Activated CD8-positive, alpha-beta memory T cell treated with anti-CD3 and anti-CD28 coated beads for 24 hours (primary cell): ENCODE measurements at places on chromosomes 1 and 21.

DNA sequence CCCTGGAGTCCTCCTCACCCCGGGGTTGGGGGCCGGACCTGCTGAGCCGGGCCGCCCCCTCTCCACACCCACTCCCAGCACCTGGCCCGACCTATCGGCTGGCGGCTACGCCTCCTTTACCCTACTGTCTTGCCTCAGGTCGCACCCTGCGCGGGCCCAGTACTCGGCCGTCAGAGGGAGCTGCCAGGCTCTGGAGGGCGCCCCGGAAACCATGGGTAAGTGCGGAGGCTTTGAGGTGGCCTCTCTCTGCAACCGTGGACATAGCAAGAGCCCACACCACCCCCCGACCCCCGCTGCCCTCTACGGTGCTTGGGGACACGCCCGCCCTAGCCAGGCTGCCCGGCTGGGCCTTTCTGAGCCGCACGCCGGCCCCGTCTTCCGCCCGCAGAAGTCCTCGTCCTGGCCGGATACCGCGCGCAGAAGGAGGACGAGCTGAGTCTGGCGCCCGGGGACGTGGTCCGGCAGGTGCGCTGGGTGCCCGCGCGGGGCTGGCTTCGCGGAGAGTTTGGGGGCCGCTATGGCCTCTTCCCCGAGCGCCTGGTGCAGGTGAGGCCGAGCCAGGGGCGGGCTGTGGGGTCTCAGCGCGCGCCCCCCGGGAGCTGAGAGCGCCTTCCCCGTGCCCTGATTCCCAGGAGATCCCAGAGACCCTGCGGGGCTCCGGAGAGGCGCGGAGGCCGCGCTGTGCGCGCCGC is at the start of gene SH3D21:
Gene SH3D21, plus strand, starts transcription at position 159 of the 692 bp plus-strand sequence. Its CDS starts 53 bp downstream, at position 212.
- DNase-seq = peak; percentile 76

- DNase-seq = no peak
Observed at GRCh38 chr1:107138166-107138565, 2.7 kb upstream of the NTNG1 start.

DNA sequence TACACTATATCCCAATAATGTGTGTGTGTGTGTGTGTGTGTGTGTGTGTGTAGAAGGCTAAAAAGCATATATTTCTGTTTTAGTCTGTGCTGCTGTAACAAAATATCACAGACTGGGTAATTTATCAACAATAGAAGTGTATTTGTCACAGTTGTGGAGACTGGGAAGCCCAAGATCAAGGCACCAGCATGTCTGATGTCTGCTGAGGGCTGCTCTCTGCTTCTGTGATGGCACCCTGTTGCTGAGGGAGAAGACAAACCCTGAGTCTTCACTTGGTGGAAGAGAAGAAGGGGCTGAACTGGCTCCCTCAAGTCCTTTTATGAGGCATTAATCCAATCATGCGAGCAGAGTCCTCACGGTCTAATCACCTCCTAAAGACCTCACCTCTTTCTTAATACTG is 23.0 kb upstream of the RAB4A start:
- no peak for DNase-seq

DNA sequence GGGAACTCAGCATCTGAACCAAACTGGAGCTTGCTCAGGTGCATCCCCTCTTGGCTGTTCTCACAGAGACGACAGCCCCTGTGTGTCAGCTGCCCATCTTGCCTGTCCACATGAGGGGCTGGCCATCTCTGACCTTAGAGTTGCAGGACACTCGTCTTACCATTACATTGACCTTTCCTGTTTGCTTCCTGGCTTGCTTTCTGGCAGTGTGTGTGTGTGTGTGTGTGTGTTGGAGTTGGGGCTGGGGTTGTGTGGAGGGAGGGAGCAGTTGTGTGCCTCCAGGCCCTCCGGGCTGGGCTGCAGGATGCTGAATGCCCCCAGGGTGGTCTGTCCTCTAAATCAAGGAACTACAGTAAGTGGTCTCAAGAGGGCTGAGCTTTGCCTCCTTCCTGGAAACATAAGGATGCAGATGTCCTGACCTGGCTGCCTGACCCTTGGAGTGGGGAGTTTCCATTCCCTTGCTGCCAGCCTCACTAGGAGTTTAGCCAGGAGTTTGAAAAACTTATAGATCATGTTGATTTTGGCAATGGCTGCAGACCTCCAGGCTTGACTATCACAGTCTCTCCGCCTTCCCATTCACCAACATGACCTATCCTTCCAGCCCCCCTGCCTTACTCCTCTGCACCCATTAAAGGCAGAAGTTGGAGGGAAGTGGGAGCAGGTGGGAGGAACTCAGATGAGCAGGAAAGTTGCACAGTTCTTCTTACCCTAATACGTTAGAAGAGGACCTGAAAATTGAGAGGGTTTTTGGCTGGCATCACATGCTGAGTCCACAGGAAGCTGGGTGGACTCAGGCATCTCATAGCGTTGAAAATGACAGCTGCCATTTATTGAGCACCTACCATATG is 19.0 kb downstream of the RASSF5 start:
- no peak for DNase-seq

DNA sequence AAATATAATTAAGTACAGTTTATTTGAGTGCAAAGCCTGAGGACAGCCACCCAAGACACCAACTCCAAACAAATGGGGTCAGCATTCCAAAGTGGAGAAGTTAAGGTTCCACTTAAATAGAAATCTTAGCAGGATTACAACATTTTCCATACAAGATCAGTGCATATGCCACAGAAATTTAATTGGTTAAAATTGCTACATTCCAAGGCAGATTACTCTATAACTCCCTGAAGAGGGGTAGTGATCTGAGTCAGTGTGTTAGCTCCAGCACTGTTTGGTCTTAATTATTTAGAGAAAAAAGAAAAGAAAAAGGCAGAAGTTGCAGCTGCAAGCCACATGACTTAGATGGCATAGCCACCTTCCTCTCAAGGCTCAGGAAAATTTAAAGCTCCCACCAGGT is 297.5 kb downstream of the HHIPL2 start:
- no peak for DNase-seq

DNA sequence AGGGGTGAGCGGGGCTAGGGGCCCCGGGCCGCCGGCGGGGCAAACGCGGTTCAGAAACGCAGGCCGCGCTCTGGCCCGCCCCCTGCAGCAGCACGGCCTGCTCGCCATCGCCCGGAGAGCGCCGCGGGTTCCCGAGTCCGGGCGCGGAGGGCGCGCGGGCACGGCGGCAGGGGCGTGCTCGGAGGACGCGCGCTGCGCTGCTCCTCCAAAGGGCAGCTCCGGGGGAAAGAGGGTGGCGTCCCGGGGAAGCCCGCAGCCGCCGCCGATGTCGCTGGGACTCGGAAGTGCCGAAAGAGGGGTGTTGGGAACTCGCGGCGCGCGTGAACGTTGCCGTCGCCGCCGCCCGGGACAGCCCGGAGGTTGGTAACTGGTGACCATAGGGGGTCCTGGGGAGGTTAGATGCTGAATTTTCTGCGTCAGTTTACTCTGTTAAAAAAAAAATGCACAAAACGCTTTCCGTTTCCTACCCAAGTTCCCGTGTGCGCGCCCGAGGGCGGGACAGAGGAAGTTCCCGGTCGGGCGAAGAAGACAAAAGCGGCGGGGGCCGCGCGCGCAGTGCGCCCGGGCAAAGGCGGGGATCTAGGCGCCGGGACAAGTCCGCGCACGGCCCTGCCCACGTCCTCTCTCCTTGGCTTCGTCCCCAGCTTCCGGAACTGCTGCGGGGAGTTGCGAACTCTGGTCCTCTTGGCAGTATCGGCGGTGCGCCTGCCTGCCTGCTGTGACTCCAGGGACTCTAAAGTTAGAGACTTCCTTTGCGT is at the start of gene HHAT:
Gene HHAT, plus strand, starts transcription at position 157 of the 758 bp plus-strand sequence. CDS start 20,074 bp downstream, outside the sequence.
- DNase-seq = peak; percentile 86

DNA sequence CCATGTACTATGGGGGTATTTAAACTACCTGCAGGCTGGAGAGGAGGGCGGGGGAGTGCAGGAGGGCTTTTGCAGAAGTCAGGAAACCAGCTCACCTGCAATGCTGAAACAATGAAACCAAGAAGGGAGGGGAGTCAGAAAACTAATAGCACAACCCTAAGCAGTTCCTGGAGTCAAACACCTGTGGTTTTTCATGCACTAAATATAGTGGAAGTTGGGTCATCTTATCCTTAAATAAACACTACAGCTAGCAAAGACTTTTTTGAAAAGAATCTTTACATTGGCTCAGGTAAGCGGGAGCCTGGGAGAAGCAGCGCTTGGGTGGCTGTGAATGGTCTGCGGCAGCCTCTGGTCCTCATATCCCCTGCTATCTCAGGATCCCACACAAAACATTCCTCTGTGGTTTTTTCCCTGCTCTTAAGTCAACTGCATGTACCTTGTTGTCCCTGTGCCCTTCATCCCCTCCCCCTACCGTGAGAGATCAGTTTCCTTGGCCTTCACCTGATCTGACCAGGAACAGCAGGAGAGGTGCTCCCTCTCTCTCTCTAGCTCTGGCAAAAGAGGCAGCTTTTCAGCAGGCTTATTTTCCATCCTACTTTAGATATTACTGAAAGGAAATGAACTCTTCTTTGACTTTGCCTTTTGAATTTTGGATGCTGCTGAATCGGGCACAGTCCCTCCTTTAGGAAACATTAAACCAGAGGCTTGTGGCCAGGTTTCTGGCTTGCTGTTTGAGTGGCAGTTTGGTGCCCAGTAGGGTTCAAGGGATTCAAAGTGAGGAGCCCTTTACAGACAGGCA is 26.6 kb downstream of the TENT5C start:
- DNase-seq = peak; percentile 50

DNA sequence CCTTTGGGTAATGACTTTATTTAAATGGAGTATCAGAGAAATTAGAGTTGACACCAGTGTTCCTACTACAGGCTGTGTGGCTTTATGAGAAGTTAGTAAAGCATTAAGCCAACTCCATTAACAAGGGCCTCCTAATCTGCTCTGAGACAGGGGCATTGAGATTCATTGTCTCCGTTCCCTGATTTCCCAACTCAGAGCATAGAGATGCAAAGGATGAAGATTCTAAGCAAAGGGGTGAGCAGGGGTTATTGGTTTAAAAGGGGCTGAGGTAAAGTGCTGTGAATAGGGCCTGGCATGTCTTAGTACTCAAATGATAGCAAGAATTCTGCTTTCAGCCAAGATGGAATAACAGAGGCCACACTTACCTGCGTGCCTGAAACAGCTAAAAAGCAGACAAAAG is 428.4 kb downstream of the PTPRU start:
- DNase-seq = no peak

DNA sequence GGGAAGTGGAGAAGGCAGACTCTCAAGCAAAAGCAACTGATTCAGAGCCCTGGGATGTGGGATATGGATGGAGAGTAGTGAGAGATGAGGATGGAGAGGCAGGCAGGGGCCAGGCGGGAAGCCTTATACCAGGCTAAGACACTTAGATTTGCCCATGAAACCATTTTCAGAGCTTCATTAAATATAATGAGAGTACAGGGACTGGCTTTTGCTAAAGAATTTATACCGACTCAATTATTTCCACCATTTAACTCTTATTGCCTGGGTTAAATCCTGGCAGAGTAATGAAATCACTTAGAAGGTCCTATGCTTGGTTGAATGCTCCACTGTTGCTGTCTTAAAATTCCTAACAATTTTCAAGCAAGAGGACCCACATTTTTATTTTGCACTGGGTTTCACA is 311.7 kb downstream of the KCNH1 start:
- DNase-seq = no peak

- no peak for DNase-seq
Observed at GRCh38 chr1:43952731-43953346, 6.1 kb downstream of the IPO13 start.

- DNase-seq = peak; percentile 19
Observed at GRCh38 chr1:29974316-29974724, 738.0 kb downstream of the PTPRU start.

GRCh38 chr1:175742790-175743459 is 470 bp downstream of the TNR start:
- no peak for DNase-seq

- DNase-seq = no peak
Observed at GRCh38 chr1:25987951-25988350, 9.9 kb downstream of the PAFAH2 start.

- no peak for DNase-seq
Observed at GRCh38 chr21:39083377-39084008, 99.8 kb downstream of the PSMG1 start.

DNA sequence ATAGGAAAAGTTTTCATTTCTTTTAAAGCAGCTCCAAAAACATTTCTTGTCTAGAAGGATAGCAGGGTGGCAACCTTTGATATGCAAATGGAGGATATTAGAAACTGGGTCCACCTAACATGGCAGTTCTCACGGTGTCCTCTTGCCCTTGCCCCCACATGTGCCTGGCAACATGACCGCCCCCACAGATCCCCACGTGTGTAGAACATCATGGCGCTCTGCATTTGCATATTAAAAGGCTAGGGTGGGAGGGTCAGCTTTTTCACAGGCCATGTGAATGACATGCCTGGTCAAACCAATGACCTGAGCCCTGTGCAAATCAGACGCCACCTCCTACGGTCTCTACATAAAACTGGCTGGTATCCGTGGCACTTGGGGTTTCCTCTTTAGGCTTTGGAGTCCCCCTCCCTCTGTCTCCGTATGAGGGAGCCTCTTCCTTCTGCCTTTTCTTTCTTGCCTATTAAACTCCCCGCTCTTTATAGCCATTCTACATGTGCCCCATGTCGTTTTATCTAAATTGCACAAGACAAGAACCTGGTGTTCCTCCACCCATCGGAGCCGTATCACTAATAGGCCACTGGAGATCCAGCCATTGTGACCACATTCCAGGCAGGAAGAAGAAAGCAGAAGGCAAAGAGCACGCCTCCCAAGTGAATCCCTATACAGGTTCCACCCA is 71.3 kb downstream of the WDR4 start:
- peak; percentile 33 for DNase-seq

DNA sequence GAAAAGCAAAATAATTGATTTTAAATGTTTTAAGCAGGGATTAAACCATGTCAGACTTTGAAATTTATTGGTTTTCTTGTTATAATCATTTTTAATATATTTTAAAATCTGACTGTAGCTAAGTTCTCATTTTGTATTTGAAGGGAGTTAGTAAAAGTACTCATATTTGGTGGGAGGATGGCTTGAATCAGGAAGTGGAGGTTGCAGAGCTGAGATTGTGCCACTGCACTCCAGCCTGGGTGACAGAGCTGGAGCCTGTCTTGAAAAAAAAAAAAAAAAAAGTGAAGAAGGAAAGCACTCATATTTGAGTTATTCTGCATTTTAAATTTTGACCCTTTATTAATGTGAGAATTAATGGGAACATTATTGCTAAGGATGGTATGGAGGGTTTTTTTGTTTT is 106.0 kb downstream of the RABGAP1L start:
- DNase-seq = no peak

- DNase-seq = no peak
Observed at GRCh38 chr1:197677752-197678295, 97.5 kb downstream of the DENND1B start.
